ENCODE measurements at places on chromosomes 12 and 14. TPM values are rescaled to one million over a fixed set of nuclear protein-coding genes. Genes with fewer than 3 reads are reported as not detected.

The ERH gene
- 135 TPM for polyA plus RNA-seq

The JDP2 gene
- polyA plus RNA-seq = 39.3 TPM

DNA sequence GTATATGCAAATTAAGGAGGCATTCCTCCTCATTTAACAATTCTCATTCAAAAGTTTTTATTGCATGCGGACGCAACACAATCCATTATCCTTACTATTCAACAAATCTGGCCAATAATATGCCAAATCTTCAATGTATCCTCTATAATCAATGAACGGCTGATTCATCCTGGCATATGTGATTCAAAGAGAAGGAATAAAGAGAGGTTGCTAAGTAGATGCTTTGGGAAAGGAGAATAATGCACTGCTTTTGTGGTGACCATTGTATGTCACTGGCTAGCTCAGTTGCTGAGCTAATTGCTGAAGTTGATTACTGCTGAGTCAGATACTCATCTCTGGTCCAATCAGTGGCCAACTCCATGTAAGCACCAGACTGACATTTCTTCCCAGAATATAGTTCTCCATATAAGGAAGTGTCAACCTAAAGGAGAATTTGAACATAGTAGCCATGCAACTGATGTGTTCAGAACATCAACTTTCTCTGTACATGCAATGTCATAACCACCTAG lies 148.0 kb downstream of the PDZRN4 start:
- no peak for DNase-seq

DNA sequence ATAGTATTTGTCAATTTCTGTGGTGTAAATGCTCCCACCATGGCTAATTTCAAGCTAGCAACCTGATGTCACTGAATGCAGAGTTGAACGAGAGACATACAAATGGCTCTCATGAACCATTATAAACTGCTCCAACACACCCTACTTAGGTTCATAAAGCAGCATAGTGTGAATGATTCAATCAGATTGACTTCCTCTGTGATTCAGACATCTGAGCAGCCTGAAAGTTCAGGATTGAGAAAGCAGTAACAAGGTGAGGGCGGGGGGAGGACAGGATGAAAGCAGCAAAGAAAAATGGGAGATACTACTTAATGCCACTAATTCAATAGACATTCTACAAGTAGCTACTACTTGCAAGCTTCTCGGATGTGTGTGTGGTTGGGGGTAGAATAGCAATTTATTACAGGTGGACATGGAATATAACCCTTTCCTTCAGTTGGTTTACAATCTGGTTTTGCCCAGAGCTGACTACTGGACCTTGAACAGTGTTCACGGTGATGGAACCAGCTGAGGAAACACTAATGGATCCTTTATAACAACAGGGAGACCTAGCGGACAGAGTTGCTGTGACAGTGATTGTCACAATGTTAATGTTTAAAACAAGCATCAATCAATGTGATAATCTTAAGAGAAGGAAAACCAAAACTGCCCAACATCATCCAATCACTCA lies 52.5 kb upstream of the PELI2 start:
- DNase-seq = no peak

- DNase-seq = no peak
Observed at GRCh38 chr12:124695861-124696260, 128.4 kb upstream of the NCOR2 start.
